Activated CD4-positive, alpha-beta T cell treated with anti-CD3 and anti-CD28 coated beads for 4 hours (primary cell): ENCODE measurements at places on chromosomes 16 and 17.
A peak's percentile ranks its signal among the peaks of the same experiment; 100 is the strongest.

GRCh38 chr16:84408856-84409255, 40.5 kb downstream of the ATP2C2 start:
- DNase-seq, result no peak

DNA sequence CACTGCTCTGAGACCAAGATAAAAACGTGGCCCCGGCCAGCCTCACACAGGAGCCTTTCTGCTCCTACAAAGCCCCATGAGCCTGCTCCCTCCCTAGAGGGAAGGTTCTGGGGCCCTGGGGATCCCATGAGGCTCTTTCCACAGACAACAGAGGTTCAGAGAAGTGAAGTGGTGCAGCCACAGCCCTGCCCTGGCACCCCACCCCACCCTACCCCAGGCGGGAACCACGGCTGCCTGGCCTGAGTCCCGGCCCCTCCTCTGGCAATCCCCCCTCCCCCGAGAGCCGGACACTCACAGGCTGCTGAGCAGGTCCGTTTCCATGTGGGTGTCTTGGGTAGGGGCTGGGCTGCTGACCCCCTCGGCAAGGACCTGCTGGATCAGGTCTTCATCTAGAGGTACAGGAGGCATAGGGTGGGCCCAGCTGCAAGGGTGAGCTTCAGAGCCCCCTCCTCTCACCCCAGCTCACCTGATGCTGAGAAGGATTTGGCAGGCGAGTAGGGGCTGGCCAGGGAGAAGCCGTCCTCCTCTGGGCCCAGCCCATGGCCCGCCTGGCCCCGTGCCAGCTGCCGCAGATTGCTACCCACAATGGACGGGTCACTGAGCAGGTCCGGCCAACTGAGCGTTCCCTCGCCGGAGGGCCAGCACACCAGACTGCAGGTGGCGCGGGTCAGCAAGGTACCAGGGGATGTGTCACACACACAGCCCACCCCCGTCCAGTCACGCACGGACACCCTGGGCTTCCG, 38.7 kb downstream of the PKD1 start:
- DNase-seq, result no peak

DNA sequence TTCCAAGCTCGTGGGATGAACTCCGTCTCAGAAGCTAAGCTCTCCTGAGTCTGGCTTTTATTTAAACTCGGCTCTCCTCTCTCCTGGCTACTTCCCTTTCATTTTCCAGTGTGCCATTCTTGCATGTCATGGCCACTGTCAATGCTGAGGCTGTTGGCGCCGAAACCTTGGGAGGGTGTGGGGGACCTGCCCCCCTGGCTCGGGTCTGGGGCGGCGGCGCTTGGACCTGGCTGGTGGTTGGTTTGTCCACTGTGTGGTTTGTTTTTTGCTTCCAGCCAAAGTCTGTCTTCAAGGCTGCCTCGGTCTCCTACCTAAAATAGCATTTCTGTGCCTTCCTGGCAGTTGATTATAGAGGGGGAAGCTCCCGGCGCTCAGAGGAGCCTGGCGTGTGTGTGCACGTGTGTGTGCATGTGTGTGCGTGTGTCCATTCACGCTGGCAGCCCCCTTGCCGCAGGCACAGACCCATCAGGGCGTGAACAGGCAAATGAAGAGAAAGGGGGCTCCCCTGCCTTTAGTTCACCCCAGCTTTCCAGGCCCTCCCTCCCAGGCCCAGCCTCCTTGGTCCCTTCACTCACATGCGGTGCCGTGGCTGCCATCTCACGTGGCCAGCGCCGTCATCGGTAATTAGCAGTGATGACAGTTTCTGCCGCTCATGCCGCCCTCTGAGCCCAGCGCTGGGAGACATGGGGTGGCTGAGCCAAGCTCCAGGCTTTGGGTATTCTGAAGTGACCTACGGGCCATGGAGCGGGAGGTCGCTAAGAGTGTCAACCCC, 179.9 kb downstream of the SEC14L1 start:
- no peak for DNase-seq

DNA sequence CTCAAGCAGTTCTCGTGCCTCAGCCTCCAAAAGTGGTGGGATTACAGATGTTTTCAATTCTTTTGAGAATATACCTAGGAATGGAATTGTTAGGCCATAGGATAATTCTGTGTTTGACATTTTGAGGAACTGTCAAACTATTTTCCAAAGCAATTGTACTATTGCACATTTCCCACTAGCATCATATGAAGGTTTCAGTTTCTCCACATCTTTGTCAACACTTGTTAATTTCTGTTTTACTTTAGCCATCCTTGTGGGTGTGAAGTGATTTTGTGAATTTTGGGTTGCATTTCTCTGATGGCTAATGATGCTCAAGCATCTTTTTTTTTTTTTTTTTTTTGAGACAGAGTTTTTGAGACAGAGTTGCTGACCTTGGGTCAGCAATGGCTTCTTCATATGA, 6.2 kb downstream of the NT5M start:
- DNase-seq, result no peak

DNA sequence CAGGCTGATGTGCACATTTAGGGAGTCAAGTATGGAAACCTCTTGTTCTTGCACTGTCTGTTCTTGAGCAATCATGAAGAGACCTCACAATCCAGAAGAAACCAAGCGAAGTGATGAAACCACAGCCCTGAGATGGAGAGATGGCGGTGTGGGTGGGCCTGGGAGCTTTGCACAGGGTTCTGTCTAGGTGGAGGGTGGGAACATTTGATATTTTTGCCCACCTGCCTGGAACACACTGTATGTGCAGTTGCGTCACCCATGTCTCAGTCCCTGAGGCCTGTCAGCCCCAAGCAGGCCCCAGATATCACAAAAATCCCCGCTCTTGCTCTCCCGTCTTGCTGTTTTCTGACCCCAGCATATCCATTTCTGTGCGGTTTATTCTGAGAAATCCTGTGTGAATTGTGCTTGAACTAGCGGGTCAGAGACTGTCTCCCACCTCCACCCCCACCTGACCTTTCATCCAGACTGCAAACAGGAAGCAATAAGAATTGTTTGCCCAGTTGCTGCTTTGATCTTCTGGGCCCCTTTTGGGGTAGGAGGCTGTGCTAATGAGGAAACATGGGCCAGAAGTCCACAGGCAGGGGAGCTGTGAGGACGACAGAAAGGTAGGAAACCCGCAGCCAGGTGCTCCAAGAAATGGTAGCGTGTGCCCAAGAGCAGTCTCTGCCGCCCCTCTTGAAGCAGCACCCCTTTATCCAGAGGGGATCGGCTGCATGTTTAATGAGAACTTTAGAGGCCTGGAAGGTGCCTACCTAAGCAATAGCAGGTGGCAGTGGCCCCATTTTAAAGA, 183.8 kb downstream of the CCDC182 start:
- no peak for DNase-seq

GRCh38 chr17:50102164-50102991, 7.2 kb downstream of the PDK2 start:
- no peak for DNase-seq

GRCh38 chr17:74754832-74755231, 6.4 kb downstream of the NHERF1 start:
- DNase-seq, result no peak

DNA sequence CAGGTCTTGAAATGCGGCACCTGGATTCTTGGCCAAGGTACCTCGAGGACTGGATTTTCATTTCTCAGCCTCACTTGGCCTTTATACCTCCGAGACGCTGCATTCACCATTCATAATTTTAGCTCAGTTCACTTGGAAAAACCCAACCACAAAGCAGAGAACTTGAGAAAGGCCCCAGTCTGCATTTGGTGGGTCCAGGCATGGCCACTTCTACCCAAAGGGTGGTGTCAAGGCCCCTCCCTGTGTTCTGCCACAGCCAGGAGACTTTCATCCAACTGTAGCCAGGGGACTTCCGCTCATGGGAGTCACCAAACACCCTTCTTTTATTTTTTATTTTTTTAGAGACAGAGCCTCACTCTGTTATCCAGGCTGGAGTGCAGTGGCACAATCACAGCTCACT, 14.7 kb upstream of the TVP23A start:
- no peak for DNase-seq

- no peak for DNase-seq
Measured at GRCh38 chr17:9309216-9309615, 266.4 kb downstream of the STX8 start.

DNA sequence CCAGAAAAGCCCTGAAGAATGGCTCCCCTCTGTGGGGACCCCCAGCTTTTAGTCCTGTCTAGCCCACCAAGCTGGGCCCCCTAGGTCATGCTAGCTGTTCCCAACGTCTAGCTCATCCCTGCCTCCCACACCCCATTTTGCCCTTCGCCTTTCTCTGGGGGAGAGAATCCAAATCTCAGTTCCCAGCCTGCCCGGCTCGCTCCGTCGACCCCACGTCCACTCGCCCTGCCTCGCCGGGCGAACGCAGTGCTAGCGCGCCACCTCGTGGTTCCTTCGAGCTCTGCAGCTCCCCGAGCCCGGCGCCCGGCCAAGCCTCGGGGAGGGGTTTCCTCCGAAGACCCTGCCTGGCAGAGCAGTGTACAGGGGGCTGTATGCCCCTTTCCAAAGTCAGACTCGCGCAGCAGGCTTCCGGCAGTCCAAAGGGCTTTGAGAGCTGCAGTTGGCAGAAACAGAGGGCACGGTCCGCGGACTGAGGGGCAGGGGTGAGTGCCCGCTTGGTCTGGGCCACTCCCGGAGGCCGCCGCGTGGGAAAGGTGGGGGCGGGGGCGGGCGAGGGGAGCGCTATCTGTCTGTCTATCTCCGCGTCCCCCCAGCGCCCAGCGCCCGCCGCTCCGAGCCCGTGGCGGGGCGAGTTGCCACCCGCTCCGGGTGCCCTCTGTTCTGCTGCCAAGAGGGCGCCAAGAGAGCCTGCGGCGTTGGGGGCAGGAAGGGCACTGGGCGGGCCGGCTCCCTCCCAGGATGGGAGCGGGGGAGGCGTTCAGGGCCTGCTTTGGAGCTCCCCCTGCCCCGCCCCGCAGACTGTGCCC, 1.7 kb upstream of the DLX3 start:
- DNase-seq, result peak; percentile 69
